B cell (primary cell): ENCODE measurements at places on chromosomes 7 and 10.

GRCh38 chr7:91512958-91513357 is 248.7 kb downstream of the FZD1 start:
- no peak for DNase-seq

DNA sequence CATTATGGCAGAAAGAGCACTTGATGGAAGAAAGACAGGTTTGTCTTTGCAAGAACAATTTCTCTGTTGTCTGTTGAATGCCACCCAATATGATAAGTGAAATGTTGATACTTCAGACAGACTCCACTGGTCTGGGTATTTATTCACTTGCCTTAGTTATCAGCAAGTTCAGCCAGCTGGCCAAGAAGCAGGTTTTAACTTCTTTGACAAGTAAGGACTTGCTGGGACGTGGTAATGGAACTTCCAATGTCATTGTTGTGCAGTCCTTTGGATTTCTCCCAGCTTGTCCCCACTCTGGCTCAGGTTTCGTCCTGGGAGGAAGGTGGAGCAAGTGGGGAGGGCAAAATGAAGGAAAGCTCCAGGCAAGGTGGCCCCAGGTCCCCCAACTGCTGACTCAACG is 497.4 kb downstream of the RPS24 start:
- no peak for DNase-seq

DNA sequence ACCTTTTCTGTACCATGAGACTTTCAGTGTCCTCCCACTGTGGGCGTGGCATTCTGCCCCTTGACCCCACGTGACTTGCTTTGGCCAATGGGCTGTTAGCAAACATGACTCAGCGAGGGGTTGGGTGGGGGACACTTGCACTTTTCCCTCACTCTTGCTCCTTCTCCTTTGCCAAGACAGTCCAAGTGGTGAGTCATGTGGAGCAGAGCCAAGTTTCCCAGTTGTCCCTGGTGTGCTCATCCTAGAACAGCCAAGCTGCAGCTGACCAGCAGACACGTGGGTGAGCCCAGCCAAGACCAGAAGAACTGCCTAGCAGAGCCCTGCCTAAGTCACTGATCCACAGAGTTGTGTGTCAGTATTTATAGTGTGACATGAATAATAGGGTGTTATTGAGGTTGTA is 82.8 kb upstream of the CPXM2 start:
- DNase-seq, result no peak

GRCh38 chr7:130426564-130426963 is 14.3 kb downstream of the CEP41 start:
- DNase-seq, result no peak

GRCh38 chr7:55527307-55527706 is 45.0 kb downstream of the VOPP1 start:
- no peak for DNase-seq

DNA sequence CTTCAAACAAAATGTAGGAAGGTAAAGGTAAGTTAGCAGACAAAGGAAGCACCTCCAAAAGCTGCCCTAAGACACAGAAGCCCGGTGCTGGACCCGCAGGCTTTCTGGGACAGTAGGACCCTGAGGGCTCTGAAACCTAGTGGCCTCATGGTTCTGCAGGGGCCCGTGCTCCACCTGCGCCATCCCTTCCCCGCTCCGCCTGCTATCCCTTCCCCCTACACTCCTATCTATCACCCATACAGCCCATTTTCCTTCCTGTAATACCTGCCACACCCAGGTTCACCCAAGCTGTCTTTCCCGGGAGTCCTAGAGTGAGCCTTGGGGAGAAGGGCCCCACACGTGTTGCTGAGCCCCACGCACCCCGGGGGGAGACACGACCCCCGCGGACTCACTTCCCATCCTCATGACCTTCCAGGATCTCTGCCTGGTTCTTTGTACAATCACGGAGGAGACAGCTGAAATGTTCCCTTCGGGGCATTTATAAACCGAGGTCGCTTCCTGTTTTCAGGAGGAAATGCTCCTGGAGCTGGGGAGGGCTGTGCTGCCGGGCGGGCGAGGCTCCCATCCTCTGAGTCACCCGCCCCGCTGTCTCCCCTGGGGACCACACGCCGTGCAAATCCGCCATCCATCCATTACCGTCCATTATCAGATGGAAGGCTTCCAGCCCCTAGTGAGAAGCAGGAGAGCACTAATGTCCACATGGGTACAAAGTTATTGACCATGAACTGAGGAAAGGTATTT is 251.7 kb upstream of the PITRM1 start:
- DNase-seq, result no peak

DNA sequence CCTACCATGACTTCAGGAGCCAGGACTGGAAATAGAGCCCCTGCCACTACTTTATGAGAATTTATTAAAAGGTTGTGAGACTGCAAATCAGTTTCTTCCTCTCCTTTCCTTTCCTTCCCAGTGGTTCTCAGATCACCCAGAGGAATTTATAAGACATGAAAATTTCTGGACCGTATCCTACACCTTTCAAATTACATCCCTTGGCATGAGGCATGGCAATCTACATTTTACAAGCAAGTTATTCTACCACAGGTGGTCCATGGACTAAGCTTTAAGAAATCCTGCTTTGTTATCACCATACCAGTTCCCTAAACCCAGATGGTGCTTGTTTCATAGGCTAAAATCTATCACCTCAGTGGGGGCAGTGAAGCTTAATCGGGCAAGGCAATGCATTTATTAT is 66.5 kb downstream of the TPK1 start:
- DNase-seq, result no peak
